T-helper 1 cell (primary cell): ENCODE measurements at places on chromosomes 2 and 18.

DNA sequence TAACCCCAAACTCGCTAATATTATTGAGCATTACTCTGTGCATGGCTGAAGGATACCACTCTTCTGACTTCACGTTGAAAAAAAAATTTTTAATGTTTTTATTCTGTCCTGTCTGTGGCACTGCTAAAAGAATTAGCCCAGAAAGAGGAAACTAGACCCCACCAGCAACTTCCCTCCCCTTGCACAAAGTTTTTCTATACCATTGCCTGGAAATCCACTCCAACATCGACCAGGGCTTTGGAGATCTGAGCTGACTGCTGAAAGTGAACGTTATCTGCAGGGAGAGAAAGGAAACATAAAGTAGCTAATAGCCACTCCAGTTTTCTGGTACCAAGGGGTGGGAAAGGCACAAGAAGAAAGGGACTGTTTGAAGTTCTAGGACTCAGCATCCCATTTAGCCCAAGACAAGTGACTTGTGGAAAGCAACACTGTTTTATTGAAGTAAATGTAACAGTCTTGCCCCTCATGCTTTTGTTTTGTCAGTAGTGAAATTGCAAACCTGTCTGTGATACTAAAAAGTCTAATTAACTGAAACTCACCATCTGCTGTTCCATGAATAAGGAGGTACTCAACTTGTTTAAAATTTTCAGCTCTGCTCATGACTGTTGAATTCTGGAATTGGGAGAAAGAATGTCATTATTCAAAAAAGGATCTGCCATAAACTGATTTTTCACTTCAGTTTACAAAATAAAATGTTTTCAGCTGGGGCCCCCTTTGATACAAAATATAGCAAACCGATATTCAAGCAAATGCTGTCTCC is 79.1 kb downstream of the DPP4 start:
- no peak for DNase-seq

DNA sequence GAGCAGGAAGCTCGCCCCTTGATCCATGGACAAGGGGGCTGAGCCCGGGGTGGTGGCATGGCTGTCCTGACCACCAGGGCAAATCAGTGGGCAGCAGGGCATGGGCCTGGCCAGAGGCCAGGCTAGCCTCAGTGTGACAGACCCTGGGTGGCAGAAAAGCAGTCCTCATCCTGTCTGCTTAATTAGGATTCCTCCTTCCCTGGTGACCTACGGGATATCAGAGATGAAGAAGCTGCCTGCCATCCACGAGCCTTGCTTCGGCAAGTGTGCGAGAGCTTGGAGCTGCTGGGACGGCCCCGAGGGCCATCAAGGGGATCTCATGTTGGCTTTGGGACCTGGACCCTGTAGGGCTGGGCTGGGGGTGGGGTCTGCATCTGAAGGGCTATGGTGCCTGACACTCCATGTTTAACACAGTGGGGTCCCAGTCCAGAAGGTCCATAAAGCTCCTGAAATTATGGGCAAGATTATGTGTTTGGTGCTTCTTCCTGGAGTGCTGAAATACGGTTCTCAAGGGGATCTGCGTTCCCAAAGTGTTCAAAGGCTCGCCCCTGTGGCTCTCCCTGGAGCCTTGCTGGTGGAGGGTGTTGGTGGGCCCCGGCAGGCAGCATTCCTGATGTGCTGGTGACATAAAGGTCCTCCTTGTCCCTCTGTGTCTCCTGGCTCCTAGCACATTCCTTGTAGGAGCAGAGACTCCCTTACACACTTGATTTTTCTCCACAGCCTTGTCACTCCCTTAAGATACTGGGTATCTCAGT is 52.6 kb downstream of the KCNIP3 start:
- no peak for DNase-seq

DNA sequence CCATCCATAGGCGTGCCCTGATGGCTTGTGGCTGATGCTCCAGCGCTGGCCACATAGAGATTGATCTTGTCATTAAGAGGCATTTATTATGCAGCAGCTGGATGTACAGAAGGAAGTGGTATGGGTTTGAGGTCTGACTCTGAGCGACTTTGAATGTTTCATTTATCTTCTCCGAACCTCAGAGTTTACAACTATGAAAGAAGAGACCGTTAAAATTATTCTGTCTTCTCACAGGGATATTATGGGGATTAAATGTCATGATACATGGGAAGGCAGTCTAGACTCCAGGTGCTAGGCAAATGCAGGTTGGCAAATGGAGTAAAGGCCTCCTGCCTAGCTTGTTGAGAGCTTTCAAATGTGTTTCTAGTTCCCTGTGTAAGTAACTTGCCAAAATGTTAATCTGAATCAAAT is 30.3 kb downstream of the MOGAT1 start:
- no peak for DNase-seq

GRCh38 chr18:21703241-21703820 is 1.2 kb downstream of the ABHD3 start:
- peak; percentile 12 for DNase-seq

DNA sequence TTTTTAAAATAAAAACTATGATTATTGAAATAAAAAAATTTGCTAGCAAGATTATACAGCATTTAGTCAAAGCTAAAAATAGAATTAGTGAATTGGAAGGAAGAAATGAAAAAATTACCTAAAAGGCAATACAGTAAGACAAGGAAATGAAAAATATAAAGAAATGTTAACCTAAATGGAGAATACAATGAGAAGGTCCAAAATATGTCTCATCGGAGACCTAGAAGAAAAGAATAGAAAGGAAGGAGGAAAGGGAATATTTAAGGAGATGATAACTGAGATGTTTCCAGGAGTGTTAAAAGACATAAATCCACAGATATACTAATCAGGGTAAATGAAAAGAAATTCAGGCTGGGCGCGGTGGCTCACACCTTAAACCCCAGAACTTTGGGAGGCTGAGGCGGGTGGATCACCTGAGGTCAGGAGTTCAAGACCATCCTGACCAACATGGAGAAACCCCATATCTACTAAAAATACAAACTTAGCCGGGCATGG is 78.9 kb downstream of the AFF3 start:
- no peak for DNase-seq

DNA sequence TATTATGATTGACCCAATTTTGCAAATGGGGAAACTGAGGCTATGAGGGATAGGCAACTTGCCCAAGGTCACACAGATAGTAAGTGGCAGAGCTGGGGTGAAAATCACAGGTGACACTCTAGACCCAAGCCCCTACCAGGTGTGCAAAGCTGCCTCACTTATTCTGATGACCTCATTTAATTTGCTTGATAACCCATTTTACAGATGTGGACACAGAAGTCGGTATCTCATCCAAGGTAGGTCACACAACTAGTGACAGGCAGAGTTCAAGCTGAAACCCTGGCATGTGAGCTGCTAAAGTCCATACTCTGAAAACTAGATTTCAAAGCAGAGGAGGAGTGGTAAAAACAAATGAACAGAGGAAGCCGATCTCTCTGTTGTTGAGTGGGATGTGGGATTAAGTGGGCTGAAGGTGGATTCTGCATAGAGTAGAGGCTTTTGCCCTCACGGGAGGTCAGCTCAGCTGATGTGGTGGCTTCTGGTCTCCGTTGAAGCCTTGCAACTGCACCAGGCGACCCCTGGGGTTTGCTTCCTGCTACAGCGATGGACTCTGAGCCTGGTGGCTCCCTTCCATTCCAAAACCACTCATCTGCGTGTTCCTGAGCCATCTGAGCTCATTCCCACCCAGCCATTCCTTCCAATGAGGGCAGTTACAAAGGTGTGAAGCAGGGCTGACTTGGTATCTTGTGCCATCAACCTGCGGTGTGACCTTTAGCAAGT is 164.3 kb upstream of the FHL2 start:
- no peak for DNase-seq

GRCh38 chr18:3248062-3248657 is 559 bp downstream of the MYL12A start:
- DNase-seq = no peak

DNA sequence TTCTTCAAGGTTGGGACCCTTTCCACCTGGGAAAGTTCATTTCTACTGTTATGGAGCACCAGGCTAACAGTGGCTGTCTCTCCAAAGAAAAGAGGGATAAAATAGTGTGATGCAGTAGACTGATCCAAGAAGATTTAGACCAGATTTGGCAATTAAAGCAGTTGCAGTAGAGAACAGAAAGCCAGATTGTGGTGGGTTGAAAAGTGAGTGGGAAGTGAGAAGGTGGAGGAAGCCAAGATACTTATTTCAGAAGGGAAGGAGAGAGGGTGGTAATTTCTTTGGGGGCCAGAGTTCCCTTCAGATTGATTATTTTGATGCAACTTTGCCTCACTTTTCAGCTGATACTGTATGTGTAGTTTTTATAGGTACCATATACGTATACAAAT is 8.0 kb downstream of the MYL12B start:
- DNase-seq = no peak

- no peak for DNase-seq
Measured at GRCh38 chr2:71631411-71631931, 178.1 kb downstream of the DYSF start.

DNA sequence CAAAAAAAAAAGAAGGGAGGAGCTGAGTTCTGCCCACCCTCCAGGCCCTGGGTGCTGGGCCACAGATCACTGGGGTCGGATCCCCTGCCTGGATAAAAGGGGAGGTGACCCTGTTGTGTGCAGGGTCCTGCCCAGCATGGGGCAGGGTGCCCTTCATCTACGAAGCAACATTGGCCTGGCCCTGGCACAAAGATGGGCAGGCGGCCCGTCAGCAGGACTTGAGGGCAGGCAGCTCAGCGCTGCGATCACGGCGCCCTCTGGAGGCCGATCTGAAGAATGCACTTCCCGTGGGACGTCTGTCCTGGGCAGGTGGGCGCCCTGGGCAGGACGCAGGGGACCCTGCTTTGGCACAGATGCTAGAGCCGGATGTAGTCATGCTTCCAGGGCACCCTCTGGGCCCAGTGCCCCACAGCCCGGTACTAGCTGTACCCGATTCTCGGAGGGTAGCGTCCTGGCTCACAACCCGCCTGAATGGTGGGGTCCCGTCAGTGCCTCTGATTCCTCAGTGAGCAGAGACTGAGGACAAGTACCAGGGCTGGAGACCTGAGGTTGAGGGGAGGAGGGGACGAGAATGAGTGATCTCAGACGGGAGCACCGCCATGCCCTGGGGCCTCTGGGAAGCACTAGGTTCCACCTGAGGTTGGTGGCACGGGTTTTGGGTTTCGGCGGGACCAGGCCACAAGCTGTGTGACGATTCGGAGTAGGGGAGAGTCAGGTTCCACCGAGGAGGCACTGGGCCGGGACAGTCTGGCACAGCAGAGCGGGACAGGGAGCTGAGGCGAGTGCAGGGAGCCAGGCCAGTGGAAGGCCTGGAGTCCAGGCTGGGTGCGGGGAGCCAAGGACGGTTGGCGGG is 18.0 kb downstream of the ARID5A start:
- peak; percentile 62 for DNase-seq

- DNase-seq = no peak
Measured at GRCh38 chr2:101477556-101477955, 2.6 kb upstream of the RFX8 start.

DNA sequence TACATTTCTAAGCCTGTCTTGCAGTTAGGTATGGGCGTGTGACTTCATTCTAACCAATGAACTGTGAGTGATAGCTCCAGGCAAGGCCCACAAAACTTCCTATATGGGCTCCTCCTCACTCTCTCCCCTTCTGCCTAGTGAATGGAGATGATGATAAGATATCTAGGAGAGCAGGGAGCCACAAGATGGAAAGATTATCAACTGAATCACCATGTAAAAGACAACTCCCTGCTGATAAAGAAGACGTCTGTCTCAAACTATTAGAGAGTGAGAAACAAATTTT is 237.1 kb downstream of the GPD2 start:
- no peak for DNase-seq

DNA sequence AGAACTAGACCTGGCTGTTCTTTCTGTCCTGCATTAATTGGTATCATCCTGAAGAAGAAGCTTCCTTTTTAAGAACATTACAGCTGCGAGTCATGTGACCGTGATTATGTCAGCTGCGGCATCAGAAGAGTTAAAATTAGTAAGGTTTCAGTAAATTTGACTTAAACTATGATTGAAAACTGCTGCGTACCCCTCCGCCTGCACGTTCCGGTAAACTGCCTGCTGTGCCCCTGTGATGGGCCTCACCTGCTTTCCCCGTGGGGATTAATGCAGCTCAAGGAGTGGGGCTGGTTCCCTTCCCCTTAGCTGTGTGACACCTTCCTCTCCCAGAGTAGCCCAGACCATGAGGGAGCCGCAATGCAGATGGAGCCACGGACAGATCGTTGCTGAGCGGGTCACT is 36.1 kb upstream of the MYO3B start:
- no peak for DNase-seq

DNA sequence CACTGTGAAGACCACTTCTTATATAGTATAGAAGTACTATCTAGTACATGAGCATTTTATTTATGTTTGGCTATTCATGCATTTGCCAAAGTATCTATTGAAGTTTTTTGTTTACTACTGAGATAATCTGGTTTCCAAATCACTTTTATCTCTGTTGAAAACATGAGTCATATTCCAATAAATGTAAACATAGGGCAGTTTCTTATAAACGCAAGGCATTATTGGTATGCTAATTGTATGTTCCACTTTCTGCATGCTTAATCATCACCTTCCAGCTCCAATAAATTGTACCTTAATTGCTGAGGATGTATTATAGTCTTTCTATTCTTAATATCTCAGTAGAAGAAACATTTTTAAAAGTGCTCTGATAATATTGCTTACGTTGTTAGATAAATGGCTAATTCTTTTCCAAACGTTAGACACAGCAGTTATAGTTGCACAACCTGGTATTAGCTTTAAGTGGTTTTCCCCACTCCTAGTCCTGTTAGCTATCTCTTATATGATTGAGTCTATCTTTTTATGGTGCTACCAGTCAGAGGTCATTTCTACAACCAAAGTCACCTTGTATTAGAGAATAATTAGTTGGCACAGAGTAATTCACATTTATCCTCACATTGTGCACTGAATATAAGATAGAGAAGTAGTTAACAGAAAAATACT is 17.2 kb downstream of the ITGA4 start:
- DNase-seq = no peak

GRCh38 chr2:49770919-49771318 is 616.6 kb upstream of the FSHR start:
- no peak for DNase-seq

DNA sequence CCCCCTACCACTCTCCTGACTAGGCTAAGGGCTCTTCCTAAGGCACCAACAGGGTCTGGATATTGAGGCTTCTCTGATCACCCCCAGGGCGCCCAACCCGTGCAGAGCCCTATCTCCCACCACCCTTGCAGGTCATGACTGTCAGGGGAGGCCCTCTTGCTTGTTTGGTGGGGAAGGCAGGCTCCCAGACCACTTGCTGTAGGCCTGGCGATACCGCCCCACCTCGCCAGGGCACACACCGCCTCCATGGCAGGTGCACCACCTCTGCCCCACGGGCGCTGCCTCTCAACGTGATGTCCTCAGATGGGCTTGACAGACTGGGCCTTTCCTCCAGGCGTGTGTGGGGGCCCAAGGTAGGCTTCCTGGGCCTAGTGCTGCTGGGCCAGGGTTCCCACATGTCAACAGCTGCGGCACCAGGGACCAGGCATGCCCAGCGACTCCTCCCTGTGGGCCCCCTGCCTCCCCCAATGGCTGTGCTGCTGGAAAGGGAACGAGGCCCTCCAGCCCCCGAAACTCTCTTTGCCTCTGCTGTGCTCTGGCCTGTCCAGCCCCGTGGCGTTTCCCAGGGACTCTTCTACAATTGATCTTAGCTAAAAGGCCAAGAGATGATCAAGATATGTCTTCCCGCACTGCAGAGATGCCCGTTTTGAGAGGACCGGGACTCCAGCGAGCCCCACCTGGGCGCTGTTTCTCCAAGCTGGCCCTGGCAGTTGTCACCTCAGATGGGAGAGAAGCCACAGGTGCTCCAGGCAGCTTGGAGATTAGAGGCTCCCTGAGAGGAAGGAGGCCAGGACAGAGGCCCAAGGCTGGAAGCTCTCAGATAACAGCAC is 7.5 kb downstream of the NPPC start:
- DNase-seq = no peak

- no peak for DNase-seq
Measured at GRCh38 chr2:46299365-46300263, 2.4 kb downstream of the EPAS1 start.

GRCh38 chr18:49360582-49360981 is 99.9 kb downstream of the DYM start:
- DNase-seq = no peak
